CD4-positive, alpha-beta T cell (primary cell): ENCODE measurements at places on chromosomes 4 and X.

DNA sequence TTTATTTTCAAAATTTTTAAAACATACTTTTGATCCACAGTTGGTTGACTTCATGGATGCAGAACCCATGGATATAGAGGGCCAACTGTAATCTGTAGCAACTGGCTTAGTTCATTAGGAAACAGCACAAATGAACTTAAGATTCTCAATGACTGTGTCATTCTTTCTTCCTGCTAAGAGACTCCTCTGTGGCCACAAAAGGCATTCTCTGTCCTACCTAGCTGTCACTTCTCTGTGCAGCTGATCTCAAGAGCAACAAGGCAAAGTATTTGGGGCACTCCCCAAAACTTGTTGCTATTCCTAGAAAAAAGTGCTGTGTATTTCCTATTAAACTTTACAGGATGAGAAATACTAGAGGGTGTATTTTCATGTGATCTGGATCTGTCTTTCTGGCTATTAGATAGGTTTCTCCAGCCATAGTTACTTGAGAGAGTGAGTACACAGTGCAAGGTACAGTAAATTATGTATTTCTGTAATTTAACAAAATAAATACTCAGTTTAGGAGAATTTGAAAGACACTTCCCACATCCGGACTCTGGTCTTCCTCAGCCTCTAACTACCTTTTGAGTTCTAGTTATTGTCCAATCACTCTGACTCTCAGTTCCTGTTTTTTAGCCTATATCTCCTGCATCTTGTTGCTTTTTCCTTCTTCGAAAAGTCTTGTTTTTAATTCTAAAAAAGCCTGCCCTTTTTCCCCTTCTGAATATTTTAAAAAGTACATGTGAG, 21.8 kb downstream of the TLR2 start:
- no peak for DNase-seq

GRCh38 chrX:113548308-113549015, 707.8 kb upstream of the AMOT start:
- no peak for DNase-seq

- no peak for DNase-seq
Measured at GRCh38 chrX:143669395-143669794, 33.5 kb upstream of the SLITRK4 start.

DNA sequence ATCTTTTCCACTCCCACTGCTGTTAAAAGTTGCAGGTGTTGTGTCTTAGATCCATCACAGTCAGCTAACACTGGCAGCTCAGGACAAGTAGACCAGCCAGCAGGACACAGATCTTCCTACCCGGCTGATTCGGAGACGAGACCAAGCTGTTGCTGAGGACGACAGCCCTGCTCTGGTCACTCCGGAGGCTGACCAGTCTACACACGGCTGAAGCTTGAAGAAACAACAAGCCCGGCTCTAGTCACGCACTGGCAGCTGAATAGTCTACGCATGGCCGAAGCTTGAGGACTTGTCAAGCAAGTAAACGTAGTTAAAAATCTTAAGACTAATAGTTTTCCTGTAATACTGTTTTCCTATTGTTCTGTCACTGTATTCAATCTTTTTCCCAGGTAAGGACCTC, 1.8 kb downstream of the ACOX3 start:
- no peak for DNase-seq

GRCh38 chr4:84644087-84644486, 61.2 kb downstream of the CDS1 start:
- DNase-seq = no peak

- no peak for DNase-seq
Measured at GRCh38 chr4:3354455-3354811, 61.6 kb downstream of the RGS12 start.

- no peak for DNase-seq
Measured at GRCh38 chr4:108954880-108955279, 192.0 kb upstream of the ETNPPL start.
